Vagina (tissue), 2 donors: ENCODE measurements at places on chromosomes 5 and 9. TPM values are rescaled to one million over a fixed set of nuclear protein-coding genes. Genes with fewer than 3 reads are reported as not detected.
A peak's percentile ranks its signal among the peaks of the same experiment; 100 is the strongest.

DNA sequence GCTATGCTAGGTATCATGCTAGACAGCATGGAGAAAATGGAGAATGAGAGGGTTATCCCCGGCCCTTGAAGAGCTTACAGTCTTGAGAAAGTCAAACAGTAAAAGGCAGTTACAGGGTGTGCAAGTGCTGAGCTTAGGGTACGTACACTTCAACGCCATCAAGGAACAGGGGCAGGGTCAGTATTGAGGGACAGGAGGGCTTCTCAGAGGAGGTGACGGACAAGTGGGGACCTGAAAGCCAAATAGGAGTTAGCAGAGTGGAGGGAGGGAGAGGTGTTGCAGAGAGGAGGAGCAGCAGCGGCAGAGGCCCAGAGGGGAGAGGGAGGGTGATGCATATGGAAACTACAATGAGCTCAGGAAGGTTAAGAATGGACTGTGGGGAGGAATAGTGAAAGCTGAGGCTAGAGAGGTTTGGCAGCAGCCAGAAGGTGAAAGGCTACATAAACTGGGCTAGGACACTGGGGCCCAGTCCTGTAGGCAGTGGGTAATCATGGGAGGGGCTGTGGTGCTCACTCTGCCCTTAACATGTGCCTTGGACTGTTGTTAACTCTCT is 88.0 kb downstream of the NRG2 start:
- no peak for DNase-seq

GRCh38 chr5:80960531-80961375 is 590 bp downstream of the RASGRF2 start:
- no peak for DNase-seq

DNA sequence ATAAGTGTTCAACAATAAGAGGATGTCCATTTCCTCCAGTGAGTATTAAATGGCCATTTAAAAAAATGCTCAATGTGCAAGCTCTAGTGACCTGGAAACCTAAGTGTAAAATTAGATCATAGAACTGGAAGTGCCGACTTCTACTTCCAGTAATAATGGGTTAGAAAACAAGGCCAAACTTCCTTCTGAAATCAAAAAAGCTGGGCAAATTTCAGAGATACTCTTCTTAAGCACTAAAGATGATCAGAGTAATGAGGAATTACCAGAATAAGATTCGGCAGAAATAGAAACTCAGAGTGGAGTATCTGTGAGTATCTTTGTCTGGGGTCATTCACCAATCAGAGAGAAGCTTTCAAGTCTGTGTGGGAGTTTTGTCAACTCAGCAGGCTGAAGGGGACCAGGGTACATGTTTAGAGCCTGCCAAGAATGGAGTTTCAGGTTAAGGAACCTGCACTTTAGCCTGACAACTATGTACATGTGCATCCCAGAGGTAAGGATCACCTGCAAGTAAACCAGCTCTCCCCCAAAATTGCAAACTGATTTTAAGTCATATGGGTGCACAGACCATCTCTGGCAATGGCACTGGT is 17.1 kb downstream of the FCN2 start:
- DNase-seq, result no peak

DNA sequence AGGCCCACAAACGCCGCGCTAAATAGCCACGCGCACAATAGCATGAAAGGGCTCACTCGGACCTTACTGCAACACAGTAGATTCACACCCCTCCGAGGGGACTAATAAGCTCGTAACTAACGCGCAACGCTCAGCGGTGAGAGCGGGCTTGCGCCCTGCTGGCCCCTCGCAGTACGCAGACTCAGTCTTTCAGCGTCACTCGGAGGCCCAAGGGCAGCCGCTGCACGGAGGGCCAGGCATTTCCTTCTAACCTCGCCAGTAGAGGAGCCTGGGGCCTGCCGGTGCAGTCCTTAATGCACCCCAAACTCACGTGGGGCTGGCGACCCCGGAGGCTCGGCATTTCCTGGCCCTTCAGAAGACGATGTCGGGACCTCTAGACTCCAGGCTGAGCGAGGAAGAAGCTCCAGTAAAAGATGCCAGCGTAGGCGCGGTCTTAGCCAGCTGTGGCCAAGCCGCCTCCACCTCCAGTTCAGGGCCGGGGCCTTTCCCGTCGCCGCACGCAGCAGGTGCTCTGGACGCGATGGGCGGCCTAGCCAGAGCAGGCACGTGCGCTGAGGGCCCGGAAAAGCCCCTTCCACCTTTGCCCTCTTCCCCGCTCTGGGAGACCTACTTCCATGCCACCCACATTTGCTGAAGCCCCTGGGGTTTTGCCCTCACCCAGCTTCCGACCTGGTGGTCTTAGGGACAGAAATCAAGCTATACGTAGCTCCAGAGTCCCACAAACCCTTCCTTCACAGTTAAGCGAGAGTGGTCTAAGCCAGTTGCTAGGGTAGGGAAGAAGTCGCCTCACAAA is 38.3 kb upstream of the TIFAB start:
- DNase-seq, result no peak

DNA sequence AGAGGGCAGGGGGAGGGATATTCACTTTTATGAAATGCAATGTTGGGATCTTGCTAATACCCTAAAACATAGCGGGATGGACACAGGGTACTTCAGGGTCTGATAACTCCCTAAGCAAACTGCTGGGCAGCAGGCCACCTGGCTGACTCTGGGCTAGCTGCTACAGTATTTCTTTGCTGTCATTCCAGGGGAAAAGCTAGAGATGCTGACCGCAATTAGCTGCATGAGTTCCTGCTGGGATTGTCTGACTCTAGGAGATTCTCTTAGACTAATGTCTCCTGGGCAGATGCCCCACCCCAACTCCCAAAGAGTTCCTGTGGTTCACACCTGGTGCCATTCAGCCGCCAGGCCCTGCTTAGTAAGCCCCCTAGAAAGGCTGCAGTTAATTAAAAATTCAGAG is 69.9 kb downstream of the PSAT1 start:
- DNase-seq, result no peak

DNA sequence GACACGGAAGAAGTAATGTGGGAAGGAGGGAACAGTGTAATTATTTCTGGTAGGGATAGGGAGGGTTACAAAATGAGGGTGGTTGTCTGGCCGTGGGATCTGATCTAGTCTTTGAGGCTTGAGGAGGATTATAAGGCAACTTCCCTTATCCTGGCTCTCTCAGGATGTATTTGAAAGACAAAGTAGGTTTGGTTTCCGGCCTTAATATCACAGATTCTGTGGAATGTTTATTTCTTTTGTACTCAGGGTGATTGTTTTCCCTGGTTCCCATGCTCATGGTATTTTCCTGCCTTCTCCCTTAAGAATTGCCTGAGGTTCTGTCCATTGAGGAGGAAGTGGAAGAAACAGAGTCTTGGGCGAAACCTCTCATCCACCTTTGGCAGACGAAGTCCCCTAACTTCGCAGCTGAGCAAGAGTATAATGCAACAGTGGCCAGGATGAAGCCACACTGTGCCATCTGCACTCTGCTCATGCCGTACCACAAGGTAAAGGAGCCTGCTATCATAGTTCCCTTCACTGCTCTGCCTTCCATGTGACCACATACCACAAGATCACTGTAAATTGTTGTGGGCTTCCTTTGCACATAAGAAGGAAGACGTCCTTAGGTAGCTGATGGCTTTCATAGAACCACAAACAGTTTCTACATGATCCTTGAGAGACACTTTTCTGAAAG is 253.8 kb downstream of the KDM4C start:
- no peak for DNase-seq

- DNase-seq, result no peak
These were observed 39.0 kb downstream of the GDA start for GRCh38 chr9:72188232-72188631.

- no peak for DNase-seq
These were observed 72.5 kb upstream of the SPEF2 start for GRCh38 chr5:35545190-35545589.

GRCh38 chr5:139636207-139636792 is 11.8 kb upstream of the CXXC5 start:
- peak; percentile 88 for DNase-seq

GRCh38 chr5:57750891-57751290 is 268.3 kb upstream of the ACTBL2 start:
- no peak for DNase-seq

- DNase-seq, result no peak
These were observed 408.2 kb upstream of the PRR16 start for GRCh38 chr5:120055858-120056257.

DNA sequence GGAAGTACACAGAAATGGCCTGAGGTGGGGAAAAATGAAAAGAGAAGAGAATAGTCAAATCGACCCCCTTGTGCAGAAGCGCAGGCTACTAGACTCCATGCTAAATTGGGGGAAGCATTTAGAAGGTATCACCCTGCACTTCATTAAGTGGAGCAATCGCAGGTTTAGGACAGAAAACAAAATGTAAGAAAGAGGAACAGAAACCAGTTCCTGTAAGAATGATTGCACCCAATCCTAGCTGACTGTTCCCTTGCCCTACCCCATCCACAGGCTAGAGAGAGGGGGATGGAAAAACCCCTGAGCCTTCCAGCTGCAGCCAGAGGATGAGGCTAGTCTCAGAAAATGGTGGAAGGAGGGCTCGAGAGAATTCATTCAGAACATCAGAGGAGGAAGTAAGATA is 23.9 kb upstream of the PPP1R2B start:
- no peak for DNase-seq

- DNase-seq, result no peak
These were observed 183.4 kb downstream of the TMC1 start for GRCh38 chr9:72704688-72705375.

- no peak for DNase-seq
These were observed 293.4 kb upstream of the IRX1 start for GRCh38 chr5:3302228-3302627.

- DNase-seq, result no peak
These were observed 433.9 kb downstream of the DNAH5 start for GRCh38 chr5:13510616-13511015.

DNA sequence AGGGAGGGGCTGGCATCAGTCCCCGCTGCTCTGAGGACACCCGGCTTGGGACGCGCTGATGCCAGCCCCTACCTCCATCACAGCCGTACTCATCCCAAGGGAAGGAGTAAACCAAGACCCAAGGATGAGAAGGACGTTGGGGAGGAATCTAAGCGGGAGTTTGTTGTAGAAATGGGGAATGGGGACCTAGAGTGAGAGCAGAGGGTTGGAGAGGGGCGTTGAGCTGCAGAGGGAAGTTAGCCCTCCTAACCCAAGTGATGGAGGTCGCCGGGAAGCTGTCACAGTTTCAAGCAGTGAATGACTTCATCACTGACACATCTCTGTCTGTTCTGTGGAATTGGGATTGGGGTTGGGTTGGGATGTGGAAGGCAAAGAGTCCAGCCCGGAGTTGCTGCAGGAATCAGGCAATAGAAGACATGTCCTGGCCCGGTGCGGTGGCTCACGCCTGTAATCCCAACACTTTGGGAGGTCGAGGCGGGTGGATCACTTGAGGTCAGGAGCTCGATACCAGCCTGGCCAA is 759 bp upstream of the SUSD1 start:
- no peak for DNase-seq

GRCh38 chr9:16241231-16241630 is 629.2 kb downstream of the BNC2 start:
- DNase-seq, result no peak

- DNase-seq, result no peak
These were observed 7.1 kb upstream of the IL17B start for GRCh38 chr5:149386166-149386565.

DNA sequence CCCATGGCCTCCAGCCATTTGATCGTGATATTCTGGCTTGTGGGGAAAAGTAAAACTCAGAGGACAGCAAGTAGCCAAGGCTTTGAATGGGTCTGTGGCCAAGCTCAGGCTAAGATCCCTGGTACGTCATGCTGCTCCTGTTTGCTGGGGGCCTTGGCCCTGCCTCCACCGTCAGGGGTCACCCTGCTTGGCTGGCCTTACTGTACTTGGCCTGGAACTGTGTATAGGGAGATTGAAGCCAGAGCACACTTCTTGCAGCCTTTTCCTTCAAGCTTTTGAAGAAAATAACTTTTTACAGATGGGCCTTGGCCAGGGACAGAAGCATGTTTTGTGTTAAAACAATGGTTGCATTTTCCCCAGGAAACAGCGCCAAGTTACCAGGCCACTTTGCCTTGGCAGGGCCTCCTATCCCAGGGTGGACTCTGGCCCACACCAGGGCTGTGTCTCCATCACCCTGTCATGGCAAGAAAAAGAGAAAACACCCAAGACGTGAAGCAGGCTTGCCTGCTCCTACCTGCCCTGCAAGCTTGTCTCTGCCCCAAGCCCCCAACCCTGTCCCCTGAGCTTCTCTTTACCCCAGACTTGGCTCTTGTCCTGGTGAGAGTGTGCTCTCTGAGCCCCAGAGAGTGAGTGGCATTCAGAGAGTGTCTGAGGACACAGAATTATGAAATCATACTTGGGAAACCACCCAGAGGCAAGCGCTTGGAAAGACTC is 286.9 kb downstream of the GADD45G start:
- DNase-seq, result peak; percentile 82

DNA sequence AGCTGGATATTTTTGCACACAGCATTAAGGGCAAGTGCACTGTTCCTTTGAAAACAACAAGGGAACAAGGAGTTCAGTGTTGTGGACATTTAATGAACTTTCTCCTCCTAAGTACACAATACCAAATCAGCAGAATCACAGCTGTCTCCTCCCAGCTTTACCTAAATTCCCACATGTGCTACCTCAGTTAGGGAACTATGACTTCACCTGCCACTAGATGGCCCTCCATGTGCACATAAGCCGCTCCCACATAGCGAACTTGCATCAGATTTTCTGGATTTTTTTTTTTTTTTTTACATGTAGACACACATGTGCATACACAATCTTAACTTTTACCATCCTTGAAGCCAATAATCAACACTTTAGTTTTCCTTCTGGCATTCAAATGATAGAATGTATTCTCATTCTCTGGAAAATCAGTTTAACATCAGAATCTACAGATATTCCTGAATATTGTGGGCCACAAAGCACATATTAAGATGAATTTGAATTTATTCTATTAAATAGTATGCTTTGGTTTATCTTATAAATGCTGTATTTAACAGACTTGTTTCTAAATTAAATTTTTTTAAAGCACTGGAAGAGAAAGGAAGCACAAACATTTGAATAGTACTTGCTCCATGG is 123.6 kb downstream of the PALM2AKAP2 start:
- no peak for DNase-seq

DNA sequence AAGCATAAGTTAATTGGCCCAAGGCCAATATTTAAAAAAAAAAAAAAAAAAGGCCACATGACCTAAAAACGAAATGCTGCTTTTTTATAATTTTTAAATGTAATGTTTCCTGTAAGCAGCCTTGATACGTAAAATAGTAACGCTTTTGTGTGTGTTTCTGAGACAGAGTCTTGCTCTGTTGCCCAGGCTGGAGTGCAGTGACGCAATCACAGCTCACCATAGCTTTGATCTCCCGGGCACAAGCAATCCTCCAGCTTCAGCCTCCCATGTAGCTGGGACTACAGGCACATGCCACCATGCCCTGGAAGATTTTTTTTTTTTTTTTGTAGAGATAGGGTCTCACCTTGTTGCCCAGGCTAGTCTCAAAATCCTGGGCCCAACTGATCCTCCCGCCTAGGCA is 179.9 kb downstream of the EDIL3 start:
- DNase-seq, result no peak

- DNase-seq, result no peak
These were observed 364.4 kb downstream of the GADD45G start for GRCh38 chr9:89969156-89969675.

- DNase-seq, result peak; percentile 70
These were observed 62.4 kb upstream of the CTSL start for GRCh38 chr9:87663556-87663955.

Gene OTULIN
- 34.1 TPM for total RNA-seq

Gene OBP2B
- total RNA-seq, result not detected

Gene SH2D3C
- 19.6 TPM for total RNA-seq

Gene SLC35D2
- 17.9 TPM for total RNA-seq

Gene JAK2
- 25.8 TPM for total RNA-seq

Gene HTR1A
- total RNA-seq, result not detected

Gene LCN1
- total RNA-seq, result not detected

Gene WDR41
- 40.3 TPM for total RNA-seq

Gene IRX4
- total RNA-seq, result 26.8 TPM

Gene IRX1
- not detected for total RNA-seq

Gene ANKRD34B
- total RNA-seq, result not detected

Gene GFM2
- 29.5 TPM for total RNA-seq

Gene SPATA31C1
- not detected for total RNA-seq
